Nucleus accumbens (tissue), 56 donors: ENCODE measurements at places on chromosomes 5 and 9.

- no peak for DNase-seq
Measured at GRCh38 chr9:806285-807156, 35.0 kb upstream of the DMRT1 start.

DNA sequence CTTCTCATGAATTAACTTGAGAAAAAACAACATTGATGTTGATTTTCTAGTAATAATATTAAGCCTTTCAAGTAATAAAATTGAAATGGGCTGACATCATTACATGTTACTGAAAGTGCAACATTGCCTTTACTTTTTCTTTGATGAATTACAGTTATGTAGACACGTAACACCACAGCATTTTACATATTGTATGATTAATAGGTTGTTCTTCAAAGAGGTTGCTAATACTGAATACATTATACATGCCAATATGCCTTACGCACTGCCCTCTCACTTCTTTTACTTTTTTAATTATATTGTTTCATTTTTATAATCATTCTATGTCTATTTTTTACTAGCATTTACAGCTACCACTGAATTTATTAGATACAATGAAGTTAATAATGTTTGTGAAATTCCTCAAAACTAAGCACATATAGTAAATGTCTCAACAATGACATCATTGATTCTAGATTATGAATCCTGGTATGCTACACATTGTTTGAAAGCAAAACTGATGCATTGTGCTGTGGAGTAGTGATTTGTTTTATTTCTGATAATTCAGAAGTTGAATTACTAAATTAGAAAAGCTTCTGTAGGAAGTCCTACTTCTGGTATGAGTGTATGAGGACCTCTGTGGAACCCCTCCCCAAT, 464.4 kb upstream of the IZUMO3 start:
- no peak for DNase-seq

- no peak for DNase-seq
Measured at GRCh38 chr5:44769200-44769876, 39.4 kb upstream of the MRPS30 start.

DNA sequence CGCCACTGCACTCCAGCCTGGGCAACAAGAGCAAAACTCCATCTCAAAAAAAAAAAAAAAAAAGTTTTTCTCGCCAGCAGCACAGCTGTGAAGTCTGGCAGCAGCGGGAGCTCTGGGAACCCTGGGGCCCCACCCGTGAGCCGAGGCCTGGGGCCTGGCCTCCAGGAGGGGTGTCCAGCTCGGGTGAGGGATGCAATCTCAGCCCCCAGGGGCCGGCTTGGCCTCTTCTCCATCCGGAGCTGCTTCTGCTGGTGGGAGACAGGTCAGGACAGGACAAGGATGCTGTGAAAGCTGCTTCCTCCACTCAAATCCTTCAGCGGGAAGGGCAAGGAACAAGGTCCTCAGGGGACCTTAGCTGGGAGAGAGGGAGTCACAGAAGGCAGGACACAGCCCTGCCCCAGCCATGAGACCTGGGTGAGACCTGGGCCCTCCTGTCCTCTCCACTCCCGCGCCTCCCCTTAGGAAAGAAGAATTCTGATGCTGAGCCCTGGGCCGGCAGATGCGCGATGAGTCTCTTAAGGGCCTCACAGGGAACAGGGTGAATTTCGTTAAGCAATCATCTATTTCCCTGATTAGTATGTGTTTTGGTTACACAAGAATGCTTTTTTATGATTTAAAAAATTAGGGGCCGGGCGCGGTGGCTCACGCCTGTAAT, 30.6 kb downstream of the PLPP7 start:
- DNase-seq: no peak

GRCh38 chr9:121807823-121808278, 156.4 kb downstream of the DAB2IP start:
- no peak for DNase-seq
